ENCODE measurements at places on chromosomes 3 and 15. TPM values are rescaled to one million over a fixed set of nuclear protein-coding genes. Genes with fewer than 3 reads are reported as not detected.

- no peak for DNase-seq
Measured at GRCh38 chr15:72592097-72592496, 62.4 kb upstream of the GOLGA6B start.

DNA sequence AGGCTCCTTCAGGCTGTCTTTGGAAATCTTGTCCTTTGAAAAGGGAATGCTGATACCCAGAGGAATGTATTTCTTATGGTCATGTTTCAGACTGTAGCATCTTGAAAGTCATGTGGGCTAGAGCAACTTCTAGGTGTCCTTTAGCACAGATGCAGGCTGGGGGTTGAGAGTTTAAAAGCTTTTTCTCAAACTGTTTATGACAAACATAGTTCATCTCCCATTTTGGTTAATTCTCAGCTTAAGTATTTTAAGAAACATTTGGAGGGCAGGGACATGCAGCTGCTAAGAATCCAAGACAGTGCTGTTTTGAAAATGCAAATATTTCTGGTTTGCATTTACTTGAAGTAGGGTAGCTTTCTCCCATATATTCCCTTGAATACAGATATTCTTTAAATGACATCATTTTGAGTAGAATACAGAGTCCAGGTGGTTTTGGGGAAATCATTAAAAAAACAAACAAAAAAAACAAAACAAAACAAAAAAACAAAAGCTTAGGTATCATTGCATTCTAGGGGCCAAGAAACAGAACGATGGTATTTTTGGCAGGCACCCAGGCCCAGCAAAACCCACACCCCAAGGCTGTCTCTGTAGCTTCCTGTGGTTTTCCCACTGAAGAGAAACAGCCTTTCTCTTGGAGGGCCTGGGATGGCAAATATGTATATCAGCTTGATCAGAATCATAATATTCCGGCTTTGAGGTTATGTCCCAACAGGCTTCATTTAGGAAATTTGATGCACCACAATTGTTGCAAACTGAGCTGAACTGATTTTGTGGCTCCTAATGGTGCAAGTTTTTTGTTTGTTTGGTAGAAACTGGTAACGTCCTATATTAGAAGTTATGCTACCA is 120.0 kb downstream of the ATG7 start:
- peak; percentile 49 for DNase-seq

- no peak for DNase-seq
Measured at GRCh38 chr3:100032243-100032642, 82.1 kb downstream of the FILIP1L start.

DNA sequence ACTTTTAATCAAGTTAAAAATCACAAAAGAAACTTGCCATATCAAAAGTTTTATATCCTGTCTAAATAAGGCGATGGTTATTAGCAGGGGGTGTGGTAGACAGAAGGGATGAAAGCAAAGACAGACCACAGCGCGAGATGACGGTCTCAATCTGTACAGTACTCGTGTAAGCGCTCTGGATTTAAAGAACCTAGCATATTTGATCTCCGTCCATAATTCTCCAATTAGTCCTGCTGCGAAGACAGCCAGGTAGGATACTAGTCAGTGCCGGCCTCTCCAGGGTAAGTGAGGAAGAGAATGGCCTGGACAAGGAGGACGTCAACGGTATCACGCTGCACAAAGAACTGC is 701 bp downstream of the SGO1 start:
- DNase-seq, result peak; percentile 44

Gene FSIP1
- total RNA-seq, result 0.85 TPM

DNA sequence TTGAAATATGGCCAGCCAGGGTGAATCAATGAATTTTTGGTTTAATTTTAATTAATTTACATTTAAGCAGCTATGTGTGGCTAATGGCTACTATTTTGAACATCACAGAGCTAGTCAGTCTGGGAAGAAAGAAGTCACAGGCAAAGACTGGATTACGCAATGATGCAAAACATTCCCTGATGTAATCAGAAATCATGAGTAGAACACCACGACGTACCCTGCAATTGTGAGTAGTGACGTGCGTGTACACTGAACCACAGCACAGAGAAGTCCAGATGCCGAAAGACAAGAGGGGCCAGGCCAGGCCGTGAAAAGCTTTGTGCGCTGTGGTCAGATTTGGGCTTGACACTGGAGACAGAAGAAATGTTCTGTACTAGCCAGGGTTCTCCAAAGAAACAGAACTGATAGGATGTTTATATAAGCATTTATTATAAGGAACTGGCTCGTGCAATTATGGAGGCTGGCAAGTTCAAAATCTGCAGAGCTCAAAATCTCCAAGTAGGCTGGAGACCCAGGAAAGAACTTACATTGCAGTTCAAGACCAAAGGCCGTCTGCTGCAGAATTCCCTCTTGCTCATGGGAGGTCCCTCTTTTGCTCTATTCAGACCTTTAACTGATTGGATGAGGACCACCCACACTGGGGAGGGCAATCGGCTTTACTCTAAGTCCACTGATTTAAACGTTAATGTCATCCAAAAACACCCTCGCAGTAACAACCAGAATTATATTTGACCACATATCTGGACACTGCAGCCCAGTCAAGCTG is 44.6 kb downstream of the SH3BP5 start:
- DNase-seq, result no peak

Gene RLBP1
- total RNA-seq, result not detected

Gene GHSR
- not detected for total RNA-seq

- DNase-seq, result no peak
Measured at GRCh38 chr3:56369914-56370313, 98.4 kb downstream of the ERC2 start.

GRCh38 chr3:195761567-195762248 is 40.9 kb downstream of the MUC20 start:
- DNase-seq, result no peak

Gene ST8SIA2
- under 0.01 TPM for total RNA-seq

- DNase-seq, result peak; percentile 54
Measured at GRCh38 chr3:21484057-21484827, 266.8 kb downstream of the ZNF385D start.

GRCh38 chr3:119508172-119508845 is 10.0 kb downstream of the TIMMDC1 start:
- no peak for DNase-seq

- no peak for DNase-seq
Measured at GRCh38 chr15:48652510-48653076, 7.1 kb upstream of the FBN1 start.

Gene PLCL2
- 12.4 TPM for total RNA-seq

GRCh38 chr15:51846066-51846462 is 16.6 kb downstream of the TMOD3 start:
- DNase-seq, result no peak

DNA sequence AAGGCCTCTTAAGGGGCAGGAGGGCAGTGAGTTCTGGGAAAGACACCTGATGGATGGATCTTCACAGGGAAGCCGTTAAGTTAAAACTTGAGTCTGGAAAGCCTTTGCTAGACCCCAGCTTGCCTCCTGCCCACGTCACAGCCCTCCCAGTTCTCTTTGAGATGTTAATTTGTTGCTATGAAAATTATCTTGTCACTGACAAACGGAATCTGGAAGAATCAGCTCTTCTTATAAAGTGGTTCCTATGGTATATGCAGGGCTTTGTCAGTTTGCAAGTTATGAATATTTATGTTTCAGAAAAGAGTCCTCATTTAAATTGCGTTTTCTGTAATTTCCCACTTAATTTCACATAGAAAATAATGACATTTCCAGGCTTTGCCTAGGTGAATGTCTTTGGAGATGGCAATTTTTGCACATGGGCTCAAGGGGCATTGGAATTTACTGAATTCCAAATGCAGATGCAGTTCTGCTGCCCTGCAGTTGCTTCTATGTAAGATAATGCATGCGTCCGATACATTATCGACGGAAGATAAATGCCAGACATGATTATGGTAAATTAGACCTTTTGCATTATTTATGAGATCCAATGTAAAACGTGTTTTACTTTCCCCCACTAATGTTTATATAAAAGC is 74.1 kb downstream of the CACNA2D3 start:
- DNase-seq, result no peak

GRCh38 chr15:76753771-76754170 is 151.4 kb downstream of the SCAPER start:
- DNase-seq, result peak; percentile 38

Measured in dermis blood vessel endothelial cell (primary cell).